ENCODE measurements at places on chromosomes 6 and 20.
A peak's percentile ranks its signal among the peaks of the same experiment; 100 is the strongest.

- DNase-seq = no peak
Measured at GRCh38 chr6:3648724-3649123, 102.8 kb downstream of the PXDC1 start.

DNA sequence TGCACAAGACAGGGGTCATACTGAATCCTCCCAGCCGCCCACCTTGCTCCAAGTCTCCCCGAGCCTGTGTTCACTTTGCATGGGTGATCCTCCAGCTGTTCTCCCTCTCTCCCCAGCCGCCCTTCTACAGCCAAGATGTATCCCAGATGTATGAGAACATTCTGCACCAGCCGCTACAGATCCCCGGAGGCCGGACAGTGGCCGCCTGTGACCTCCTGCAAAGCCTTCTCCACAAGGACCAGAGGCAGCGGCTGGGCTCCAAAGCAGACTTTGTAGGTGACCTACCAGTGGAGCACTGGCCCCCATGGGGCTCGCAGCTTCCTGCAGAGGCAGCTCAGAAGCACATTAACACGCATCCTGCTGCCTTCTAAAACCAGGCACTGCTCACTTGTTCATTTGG, 14.6 kb upstream of the IFT52 start:
- DNase-seq = no peak

DNA sequence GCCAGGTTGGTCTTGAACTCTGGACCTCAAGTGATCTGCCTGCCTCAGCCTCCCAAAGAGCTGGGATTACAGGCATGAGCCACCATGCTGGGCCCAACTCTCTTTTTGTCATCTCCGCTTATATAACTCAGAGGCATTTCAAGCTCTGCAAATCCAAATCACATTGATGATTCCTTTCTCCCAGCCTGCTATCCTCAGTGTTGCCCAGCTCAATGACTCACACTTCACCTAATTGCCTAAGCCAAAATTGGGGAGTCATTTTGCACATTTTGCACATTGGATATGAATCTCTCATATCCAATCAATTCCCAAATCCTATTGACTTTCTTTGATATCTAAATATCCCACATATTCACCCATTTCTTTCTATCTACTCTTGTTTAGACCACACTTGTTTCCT, 3.9 kb downstream of the UTRN start:
- no peak for DNase-seq

DNA sequence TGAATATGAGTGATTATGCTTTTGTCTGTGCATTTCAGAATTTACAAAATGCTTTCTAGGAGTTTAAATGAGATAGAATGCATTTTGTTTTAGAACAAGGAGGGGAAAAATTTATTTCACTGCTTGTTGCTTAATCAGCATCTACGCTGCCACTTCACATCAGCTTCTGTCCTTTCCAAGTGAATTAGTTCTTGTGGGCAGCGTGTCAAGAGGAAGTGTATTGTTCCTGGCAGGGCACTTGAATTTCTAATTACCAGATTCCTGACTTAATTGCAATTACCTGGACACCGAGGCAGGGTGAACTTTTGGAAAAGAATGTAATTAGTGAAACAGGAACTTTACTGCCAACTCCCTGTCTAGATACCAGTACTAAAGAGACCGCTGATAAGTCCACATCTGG, 263.5 kb downstream of the TMEM242 start:
- DNase-seq = no peak

GRCh38 chr20:47686545-47686944, 98.7 kb downstream of the SULF2 start:
- DNase-seq = no peak

GRCh38 chr20:58597249-58597891, 53.7 kb upstream of the STX16 start:
- DNase-seq = peak; percentile 76

GRCh38 chr6:103715269-103715668, 1144.5 kb downstream of the HACE1 start:
- DNase-seq = no peak

DNA sequence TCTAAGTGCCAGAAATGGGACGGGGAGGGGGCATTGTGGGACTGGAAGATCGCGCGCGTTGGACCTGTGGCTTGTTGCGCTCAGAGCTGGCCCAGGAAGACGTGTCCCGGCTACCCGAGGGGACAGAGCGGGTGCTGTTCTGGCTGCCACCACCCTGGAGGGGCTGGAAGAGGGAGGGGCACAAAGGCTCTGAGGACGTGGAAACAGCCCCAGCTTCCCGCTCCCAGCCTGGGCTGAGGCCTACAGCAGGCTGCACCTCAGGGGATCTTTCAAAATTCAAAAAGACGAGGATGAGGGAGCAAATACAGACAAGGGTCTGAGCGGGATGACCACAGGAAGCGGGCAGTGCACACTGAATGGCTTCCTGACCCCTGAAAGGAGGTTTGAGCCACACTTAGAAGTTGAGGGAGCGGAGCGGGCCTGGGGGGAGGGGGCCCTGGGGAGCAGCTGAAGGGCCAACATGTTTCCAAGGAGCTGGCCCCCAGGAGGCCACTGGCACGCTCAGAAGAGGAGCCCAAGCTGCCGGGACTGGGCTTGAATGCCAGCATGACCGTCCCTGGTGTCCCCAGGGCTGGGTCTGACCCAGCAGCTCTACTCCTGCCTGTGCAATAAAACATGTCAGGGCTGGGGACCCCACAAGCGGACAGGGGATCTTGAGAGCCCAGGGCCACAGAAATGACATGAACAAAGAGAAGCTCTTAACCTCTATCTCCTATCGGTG, 1.3 kb downstream of the OXT start:
- DNase-seq = no peak

DNA sequence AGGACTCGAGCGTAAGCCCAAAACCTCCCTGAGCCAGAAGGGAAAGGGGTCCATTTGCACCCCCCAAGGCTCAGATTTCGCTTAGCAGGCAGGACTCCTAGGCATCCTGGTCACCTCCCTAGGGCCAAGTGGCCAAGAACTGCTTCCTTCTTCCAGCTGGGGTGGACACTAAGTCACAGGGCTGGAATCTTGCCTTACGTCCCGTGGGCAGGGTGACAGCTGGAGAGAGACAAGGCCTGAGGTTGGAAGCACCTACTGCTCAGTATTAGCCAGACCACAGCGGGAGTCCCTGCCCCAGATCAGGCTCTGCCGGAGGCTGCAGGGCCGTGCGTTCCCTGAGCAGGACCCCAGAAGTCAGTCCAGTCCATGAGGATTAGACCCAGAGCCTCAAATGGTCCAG, 19.7 kb downstream of the LAMA5 start:
- DNase-seq = no peak

DNA sequence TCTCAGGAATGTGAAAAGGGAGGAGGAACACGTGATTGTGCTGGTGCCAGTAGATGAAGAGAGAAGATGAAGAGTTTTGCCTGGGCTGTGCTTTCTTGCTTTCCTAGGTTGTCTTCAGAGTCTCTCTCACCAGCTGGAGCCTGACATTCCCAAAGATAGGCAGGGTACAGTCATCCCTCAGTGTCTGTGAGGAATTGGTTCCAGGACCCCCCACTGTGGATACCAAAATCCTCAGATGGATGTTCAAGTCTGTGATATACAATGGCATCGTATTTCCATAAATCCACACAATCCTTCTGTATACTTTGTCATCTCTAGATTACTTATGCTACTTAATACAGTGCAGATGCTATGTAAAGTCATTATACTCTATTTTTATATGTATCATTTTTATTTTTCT, 113.5 kb downstream of the SAMD5 start:
- DNase-seq = no peak

GRCh38 chr6:121896771-121897170, 461.3 kb downstream of the GJA1 start:
- no peak for DNase-seq

DNA sequence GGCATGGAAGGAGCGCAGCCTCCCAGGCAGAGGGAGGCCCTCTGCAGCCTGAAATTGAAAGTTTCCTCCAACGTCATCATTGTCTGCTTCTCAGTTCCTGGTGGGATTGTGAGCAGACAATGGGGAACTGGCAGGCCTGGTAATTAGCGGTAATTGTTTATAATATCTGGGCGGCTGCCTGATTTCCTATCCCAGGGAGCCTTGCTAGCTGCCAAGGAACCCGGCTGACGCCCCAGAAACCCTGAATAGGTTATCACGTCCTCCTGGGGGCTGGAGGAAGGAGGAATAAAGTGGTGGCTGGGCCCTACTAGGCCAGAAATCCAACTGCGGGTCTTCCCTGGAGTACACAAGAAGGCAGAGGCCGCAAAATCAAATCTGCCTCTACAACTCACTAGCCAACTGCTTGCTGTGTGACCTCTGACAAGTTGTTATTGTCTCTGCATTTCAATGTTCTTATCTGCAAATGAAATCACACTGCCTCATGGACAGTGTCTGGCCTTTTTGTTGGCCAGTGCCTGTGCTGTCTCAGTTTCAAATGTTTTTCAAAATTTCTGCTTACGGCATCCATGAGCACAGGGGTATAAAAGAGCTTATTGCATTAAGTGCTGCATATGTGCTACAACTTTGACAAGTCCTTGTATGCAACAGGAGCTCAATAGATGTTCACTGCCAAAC, 16.9 kb downstream of the KCNK15 start:
- peak; percentile 25 for DNase-seq

DNA sequence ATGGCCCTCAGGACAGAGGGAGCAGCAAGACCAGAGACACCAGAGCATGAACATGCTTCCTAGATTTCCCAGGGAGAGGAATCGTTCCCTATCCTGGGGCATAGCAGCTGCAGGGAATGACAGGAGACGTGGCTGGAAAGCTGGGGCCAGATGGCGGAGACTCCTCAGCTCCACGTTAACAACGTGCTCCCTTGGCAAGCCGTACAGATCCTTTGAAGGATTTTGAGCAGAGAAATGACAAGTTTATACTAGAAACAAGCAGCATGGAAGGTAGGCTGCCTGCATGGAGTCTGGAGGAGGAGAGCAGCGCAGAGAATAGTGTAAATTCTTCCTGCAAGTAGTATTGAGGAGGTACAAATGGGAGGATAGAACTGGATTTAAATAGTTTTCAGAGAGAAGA, 11.7 kb downstream of the MYLIP start:
- no peak for DNase-seq

DNA sequence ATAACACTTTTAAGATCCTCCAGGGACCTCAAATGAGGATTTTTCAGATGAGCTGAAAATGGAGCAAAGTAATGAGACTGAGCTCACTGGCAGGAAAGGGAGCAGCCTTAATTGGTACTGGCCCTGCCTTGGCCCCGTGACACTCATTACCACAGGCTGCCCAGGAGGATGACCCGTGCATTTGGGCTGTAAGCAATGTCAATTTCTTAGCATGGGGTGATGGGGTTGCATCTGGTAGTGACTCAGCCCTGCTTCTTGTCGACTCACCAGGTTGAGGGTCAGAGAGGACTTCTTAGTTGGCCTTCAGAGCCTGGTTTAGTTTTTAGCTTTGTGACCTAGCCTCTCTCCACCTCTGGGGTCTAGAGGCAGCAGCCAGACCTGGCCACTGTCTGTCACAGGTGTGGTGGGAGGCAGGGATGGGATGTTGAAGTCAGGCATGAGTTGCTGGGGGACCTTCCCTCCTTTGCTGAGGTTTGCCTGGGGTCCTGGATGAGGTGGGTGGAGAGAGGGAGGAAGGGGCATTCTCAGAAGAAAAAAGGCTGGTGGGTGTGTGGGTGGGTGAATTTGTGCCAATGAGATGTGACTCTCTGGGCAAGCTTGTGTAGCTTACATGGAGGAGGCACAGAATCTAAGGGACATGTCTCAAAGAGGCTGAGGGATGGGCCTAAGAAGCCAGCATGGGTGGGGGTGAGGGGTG, 25.9 kb upstream of the EPB41L1 start:
- DNase-seq = peak; percentile 74

- no peak for DNase-seq
Measured at GRCh38 chr6:135283926-135284325, 102.8 kb downstream of the MYB start.

- no peak for DNase-seq
Measured at GRCh38 chr6:142404751-142405150, 102.9 kb downstream of the ADGRG6 start.

DNA sequence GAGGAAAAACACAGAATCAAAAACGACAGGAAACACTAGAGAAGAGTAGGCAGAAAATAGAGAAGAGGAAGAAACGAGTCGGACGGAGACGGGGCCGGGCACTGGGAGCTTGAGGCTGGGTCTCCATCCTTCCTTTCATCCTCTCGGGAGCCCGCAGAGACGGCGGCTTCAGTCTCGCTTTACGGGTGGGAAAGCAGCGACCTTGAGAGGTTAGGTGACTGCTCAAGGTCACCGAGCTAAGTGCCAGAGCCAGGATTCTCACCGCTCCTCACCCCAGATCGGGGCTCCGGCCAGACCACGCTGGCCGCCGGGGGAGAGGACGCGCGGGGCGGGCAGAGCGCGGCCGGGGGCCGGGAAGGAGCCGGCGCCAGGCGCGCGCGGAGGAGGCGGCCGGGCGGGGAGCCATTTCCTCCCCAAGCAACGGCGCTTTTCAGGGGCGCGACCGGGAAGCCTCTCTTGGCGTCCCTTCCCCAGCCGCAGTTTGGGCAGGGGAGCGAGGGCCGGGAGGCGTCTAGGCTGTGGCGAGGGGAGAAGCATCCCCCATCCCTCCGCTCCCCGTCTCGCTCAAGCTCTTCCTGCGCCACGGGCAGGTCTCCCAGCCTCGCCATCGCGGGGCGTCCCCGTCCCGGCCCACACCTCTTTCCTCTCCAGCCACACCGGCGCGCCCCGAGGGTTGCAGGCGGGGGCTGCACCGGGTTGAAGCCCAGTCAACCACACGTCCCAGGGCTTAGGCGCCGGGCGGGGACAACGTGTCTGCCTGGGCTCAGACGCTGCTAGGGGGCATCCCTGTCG, 24.1 kb upstream of the MAP3K7 start:
- DNase-seq = peak; percentile 11
